ENCODE measurements at places on chromosomes 1 and 21.
A peak's percentile ranks its signal among the peaks of the same experiment; 100 is the strongest.

GRCh38 chr1:180571060-180571831 lies 12.5 kb downstream of the OVAAL start:
- no peak for DNase-seq

DNA sequence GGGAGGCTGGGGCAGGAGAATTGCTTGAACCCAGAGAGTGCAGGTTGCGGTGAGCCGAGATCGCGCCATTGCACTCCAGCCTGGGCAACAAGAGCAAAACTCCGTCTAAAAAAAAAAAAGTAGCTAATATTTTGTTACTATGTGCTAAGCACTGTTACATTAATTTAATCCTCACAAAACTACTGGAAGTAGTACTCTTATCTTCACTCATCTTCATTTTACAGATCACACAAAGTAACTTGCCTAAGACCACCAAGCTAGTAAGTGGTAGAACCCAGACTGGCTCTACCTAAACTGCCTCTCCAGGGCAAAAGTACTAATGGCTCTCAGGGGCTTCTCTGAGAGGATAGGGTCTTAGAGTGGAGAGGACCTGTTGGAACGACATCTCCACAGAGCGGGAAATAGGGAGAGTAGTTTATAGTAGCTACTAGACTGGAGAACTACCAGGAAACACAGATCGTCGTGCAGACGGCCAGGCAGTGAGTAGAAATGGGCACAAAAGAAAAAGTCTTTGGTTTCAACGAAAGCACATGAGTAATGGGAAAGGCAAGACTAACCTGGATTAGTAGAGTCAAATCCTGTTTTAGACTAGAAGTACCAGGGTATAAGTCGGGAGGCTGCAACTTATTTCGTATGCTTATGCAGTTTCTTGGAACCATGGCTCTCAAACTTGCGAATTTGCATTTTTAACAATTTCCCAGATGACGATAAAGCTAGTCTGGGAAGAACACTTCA lies 1.4 kb downstream of the CLCC1 start:
- DNase-seq = no peak

GRCh38 chr1:196544617-196545016 lies 63.6 kb downstream of the KCNT2 start:
- no peak for DNase-seq

DNA sequence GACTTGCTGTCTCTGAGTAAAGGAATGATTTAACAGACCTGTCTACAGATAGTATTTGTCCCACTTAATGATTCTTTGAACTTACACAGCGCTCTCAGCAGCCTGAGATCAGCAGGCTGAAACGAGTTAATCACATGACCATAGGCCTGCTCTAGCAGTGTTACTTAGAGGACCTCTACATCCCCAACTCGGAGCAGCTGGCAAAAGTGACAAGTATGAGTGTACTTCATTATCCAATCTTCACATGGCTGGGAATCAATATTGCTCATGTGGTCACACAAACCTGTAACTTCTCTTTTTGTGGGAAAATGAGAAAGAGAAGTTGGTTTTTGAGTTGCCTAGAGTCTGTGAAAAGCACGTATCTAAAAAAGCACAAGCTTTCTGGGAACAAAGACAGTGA lies 11.4 kb upstream of the ATP13A2 start:
- DNase-seq = no peak

- DNase-seq = no peak
Measured at GRCh38 chr21:40618191-40618973, 228.6 kb downstream of the DSCAM start.

GRCh38 chr1:167633258-167633944 lies 3.4 kb downstream of the RCSD1 start:
- DNase-seq = no peak

GRCh38 chr1:110433803-110434202 lies 17.1 kb upstream of the PROK1 start:
- no peak for DNase-seq

- no peak for DNase-seq
Measured at GRCh38 chr1:197896301-197896700, 6.1 kb upstream of the C1orf53 start.

- no peak for DNase-seq
Measured at GRCh38 chr1:36328713-36329112, 5.3 kb upstream of the EVA1B start.

DNA sequence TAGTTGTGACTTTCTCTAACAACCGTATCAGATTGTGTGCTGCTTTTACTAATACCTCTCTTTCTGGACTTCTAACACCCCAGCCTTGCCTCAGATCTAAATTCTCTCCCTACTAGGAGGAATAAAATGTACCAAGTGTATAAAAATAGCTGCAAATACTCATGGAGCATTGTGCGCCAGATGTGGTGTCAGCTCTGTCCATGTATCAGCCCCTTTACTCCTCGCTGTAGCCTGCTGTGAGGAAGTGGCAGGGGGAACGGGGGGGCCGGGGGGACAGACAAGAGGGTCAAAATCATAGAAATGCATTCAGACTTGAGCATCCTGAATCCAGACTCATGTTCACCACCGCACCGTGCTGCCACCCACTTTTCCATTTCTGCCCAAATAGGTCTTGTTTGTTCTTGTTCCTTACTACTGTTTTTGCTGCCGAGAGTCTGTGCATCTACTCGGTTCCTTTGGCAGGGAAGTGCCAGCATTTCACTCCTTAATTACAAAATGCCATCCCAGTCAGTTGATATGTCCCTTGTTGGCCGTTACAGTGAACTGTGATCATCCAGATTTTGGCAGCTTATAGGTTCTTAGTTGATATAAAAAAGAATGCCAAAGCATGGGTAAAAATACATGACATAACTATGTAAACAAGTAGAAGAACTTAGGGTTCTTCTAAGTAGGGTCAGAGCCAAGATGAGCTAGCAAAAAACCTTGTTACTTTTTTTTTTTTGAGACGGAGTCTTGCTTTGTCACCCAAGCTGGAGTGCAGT lies 76.4 kb downstream of the UBE4B start:
- no peak for DNase-seq

DNA sequence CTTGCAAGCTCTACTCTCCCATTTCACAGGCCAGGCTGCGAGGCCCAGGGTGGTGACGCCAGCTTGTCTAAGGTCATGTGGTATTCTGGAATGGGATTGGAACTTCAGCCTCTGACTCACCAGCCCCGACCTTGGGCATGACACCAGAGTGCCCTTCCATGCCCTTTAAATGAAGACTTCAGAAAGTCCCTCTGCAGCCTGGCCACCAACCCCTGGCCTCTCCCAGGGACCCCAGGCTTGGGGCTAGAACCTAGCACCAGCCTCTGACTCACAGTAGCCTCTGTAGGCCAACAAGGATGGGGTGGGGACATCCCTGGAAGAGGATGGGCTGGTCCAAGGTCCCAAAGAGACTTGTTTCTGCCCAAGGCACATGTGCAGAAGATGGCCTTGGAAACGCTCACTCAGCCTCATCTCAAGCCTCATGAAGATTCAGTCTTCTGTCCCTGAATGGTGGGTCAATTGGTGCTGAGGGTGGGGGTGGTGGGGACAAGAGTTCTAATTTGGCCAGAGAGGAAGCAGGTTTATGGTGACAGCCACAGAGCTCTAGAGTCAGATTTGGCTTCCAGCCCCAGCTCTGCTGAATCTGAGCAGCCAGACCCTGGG lies 36.1 kb upstream of the RUNX3 start:
- no peak for DNase-seq

DNA sequence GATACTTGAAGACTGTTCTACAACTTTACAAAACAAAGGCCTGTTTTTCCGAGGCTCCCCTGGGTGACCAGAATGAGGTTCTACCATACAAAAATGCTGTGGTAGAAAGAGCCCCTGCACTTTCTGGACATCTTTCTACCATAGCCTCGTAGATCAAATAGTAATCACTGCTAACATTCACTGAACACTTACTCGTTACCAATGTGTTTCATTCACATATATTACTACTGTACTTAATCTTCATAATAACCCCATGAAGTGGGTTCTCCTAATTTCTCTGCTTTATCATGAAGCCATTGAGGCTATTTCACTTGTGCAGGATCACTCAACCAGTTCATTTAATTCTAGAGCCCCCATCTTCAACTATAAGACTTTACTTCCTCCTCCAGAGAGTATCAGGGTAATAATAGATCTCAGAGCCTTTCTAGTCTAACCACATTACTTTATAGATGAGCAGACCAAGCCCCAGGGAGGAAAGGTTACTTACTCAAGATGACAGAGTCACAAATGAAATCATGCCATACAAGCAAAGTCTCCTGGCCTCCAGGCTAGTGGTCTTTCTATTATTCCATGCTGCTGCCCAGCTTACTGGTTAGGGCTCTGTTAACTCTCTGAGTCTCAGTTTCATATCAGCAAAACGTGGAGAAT lies 46.7 kb upstream of the OSBPL9 start:
- no peak for DNase-seq

- DNase-seq = no peak
Measured at GRCh38 chr1:31658721-31659120, 14.0 kb upstream of the PEF1 start.

DNA sequence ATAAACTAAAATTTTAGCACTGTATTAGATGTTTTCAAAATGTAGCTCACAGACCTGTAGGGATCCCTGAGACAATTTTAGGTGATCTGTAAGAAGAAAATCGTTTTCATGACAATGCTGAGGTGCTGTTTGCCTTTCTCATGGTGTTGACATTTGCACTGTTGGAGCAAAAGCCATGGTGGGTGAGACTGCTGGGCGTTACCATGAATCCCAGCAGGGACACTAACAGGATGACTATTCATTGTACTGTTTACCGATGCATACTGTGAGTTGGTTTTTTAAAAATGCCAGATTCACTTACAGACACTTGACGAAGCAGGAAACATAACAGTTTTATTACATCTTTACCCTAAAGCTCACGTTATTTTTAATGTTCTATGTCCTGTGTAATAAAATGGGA lies 468.5 kb downstream of the PCP4 start:
- DNase-seq = no peak

DNA sequence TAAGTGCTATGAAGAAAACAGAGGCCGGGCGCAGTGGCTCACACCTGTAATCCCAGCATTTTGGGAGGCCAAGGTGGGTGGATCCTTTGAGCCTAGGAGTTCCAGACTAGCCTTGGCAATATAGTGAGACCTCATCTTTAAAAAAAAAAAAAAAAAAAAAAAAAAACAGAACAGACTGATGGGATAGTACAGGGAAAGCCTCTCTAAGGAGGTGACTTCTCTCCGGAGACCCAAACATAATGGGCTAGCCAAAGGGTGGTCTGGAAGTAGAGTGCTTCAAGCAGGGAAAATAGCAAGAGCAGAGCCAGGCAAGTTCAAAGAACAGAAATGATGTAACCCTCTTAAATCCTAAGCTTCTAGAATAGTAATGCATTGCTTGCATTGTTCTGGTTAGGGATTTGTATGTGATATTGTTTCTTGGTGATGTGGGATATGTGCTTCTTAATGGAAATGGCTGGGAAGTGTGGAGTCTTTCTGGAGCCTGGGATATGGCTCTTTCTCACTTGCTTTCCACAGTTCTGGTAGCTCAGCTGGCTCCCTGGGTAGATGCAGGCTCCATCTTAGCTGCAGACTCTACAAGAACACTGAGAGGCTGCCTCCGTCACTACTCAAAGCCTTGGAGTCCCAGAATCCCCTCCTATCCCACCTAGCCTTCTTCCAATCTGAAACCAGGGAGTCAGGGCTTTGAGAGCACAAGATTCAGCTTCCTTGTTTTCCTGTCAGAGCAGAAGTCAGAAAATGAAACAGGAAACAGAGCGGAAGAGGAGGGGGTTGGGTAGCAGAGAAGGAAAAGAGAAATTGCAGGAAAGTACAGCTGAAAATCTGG lies 1.9 kb upstream of the PIGV start:
- peak; percentile 30 for DNase-seq

GRCh38 chr21:38287476-38287875 lies 30.7 kb downstream of the KCNJ15 start:
- DNase-seq = no peak

GRCh38 chr21:45291613-45292398 lies 4.1 kb upstream of the POFUT2 start:
- no peak for DNase-seq

DNA sequence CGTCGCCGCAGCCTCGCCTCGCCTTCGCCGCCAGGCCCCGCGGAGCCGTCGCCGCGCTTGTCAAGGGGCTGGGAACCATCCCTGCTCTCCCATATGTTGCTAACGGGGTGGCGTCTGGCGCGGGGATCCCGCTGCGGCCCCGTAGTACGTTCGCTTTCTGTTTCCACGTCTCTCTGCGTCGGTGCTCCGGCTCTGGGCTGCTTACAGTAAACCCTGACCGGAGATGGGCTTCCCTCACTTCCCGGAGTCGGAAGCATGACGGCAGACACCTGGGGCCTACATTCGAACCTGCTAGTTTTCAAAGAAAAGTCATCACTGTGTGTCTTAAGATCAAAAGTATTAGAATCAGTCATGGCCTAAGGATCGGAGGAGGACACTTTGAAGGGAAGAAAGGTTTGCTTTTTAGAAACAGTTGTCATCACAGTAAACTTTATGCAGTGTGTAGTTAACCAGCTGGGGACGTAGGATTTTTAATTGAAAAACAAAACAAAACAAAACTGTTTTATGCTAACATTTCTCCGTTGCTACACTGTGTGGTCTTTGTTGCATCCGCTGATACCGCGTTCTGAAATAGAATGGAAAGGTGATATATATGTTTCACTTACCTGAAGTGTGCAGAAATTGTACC lies 69.0 kb downstream of the SLC35A3 start:
- peak; percentile 77 for DNase-seq

- DNase-seq = no peak
Measured at GRCh38 chr1:205879974-205880373, 30.0 kb upstream of the PM20D1 start.

DNA sequence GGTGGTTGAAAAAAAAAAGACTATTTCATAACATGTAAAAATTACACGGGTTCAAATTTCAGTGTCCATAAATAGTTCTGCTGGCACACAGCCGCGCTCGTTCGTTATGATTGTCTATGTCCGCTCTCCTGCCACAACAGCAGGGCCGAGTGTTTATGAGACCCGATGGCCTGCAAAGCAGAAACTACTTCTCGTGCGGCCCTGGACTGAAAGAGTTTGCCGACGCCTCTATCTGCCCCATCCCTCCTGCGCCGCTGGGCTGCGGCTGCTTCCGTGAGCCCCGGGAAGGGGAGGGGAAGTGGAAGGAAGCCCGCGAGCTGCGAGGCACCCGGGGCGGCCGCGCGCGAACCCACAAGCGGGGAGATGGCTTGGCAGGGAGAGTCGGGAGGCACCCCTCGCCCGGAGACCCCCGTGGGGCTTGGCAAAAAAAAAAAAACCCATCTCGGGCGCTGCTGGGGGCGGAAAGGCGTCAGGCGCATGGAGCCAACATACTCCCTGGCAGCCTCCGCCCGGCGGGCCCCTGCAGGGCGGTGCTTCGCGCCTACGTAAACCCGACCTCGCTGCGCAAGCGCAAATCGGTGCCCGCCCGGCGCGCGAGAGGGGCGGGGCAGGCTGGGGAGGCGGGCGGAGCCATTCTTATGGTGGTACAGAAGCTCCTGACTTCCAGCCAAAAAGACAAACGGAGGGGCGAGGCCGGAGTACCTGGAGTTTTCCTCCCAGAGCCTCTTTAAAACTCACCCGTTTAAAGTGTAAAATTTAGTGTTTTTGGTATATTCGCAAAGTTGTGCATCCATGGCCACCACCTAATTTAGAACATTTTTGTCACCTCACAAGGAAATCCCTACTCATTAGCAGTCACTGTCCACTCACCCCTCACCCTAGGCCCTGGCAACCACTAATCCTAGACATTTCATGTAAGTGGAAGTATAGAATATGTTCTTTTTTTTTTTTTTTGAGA lies 8.3 kb downstream of the SLC27A3 start:
- DNase-seq = peak; percentile 95

Measured in CD4-positive, alpha-beta T cell treated with Interleukin-17A for 4 hours (primary cell).